D341Med (cell line): ENCODE measurements at places on chromosomes 16 and 17.

GRCh38 chr17:73924114-73924908, 279.2 kb upstream of the RPL38 start:
- peak; percentile 18 for DNase-seq

DNA sequence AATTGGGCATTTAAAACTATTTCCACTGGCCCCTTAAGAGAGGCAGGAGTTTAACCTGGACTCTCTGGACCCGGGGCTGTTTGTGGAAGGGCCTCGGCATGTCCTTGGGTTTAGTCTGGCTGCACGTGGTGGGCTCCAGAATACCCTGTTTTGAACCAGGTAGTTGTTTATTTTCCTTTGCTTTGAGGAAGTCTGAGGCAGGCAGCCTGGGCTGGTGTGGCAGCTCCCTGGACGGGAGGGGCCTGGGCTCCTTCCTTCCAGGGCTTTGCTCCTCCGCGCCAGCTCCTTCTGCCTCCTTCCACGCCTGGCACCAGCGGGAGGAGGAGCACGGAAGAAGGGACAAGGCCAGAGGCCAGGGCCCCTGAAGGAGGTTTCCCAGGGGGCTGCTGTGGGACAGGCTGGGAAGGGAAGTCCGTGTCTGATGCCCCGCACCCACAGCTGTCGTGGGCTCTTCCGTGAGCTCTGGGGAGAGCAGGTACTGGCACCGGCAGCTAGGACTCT, 15.5 kb downstream of the BANP start:
- DNase-seq: no peak

DNA sequence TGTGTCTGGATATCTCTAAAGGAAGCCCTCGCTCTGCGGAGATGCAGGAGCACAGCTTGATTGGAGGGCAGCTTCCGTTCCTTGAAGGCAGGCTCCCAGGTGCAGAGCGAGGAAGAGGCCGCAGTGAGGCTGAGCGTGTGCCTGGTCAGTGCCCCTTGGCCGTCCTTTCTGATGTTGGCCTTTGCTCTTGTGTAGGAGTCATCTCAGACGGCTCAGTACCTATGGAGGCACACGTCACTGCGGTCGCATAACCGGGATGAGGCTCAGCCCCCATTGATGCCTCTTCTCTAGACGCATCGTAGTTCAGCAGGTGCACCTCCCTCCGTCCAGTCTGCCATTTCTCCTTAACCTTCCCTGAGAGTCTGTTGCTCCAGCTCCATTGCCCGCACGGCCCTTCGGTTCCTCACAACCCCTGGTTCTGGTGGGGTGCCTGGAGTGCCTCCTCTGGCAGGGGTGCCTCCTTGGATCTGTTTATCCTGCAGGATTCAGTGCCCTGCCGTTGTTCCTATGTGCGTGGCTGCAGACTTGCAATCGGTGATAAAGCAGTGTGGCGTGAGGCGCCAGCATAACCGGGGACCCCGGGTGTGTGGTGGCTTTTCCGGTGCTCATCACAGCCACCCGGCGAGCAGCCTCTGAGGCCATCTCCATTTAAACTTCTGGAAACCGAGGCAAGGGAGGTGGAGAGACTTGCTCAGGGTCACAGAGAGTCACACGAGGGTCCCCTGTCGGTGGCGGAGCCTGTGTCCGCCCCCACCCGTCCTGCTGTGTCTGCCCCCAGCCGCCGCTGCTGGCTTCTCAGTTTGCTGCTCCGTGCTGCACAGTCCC, 188.8 kb upstream of the CHMP6 start:
- DNase-seq: peak; percentile 45

GRCh38 chr17:8125947-8126490, 2.1 kb upstream of the HES7 start:
- DNase-seq: no peak

- peak; percentile 49 for DNase-seq
These were observed 597.9 kb downstream of the KCNJ2 start for GRCh38 chr17:70767102-70767701.

- DNase-seq: no peak
These were observed 243.3 kb downstream of the KATNIP start for GRCh38 chr16:27793249-27793622.

DNA sequence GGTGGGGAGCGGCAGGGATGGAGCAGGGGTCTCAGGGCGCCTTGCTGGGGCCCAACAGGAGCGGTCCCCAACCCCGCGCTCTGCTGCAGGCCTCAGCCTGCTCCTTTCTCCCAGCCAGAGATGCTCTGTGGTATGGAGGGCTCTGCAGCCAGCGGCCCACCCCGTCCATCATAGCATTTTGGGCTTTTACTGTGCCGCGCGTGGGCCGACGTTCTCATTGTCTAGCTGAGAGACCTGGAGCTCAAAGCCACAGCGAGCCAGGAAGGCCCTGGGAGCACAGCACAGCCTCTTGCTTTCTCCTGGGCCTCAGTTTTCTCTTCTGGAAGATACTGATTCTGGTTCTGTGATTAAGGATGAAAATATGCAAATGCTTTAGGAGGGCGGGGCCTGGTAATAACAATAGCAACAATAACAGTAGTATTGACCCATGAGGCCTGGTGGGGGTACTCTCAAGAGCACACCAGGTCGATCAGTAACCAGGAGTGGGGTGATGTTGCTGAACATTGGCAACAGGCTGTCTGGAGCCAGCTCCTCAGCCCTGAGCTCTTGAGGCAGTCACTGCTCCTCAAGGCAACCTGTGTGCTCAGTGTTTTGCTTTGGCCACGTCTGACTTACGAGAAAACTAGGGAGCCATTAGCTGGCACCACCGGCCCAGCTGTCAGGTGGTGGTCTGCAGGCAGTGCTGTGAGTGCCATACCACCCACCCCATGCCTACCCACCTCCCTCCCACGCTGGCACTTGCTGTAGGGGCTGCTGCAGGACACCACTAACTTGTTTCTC, 1.1 kb upstream of the RASD1 start:
- no peak for DNase-seq

GRCh38 chr17:64579917-64580316, 73.1 kb downstream of the CEP95 start:
- no peak for DNase-seq

DNA sequence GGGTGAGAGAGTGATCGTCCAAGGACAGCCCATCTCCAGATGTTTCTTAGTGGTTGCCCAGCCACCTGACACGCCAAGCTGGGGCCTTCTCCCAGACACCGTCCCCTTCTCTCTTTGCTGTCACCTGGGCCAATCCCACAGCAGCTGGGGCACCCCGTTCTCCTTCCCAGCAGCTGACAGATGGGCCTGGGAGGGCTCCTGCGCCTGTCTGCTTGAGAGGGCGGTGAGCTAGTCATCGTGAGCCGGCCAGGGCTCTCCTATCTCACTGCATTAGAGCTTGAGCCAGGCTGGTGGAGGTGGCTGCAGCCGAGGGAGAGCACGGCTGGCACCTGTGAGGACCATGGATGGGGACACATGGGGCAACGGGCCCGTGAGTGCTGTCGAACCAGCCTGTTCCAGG, 41.2 kb downstream of the RAB11FIP3 start:
- no peak for DNase-seq

GRCh38 chr17:65660947-65661346, 99.5 kb upstream of the AXIN2 start:
- DNase-seq: no peak

GRCh38 chr16:50954469-50954868, 196.6 kb downstream of the SALL1 start:
- no peak for DNase-seq
